ENCODE measurements at places on chromosomes 7 and 10.

GRCh38 chr7:30249316-30249715 is 35.1 kb upstream of the ZNRF2 start:
- no peak for DNase-seq

DNA sequence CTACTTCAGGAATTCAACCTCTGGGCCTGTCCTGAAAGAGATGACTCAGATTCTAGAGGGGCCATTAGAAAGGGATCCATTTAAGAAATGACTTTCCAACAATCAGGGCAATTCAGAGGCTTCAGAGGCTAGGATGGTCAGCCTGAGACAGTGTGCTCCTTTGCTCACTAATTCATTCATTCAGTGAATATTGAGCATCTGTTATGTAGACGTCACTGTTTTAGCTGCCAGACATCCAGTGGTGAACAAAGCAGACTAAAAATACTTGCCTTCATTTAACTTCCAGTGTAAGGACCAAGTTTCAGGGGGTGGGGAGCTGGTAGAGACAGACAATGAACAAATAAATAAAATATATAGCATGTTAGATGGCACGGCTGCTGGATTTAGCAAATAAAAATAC is 1.6 kb downstream of the KIAA1217 start:
- DNase-seq: no peak

DNA sequence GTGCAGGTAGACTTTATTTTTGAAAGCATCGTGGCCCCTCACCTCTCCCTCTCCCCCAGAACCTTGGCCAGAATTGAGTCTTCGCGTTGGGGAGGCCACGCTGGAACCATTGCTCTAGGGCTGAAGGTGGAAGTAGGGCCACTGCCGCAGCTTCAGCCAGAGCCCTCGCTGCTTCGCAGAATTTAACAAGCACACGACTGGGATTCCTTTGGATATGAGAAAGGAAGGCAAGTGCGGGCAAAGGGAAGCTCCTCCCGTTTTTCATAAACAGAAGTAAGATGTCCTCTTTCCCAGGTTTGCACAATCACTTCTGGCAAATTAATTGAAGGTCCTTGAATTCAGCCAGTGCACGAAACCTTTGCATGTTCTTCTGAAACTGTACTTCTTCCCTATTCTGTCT is 168.1 kb downstream of the CCDC3 start:
- DNase-seq: no peak

- no peak for DNase-seq
These were observed 539.2 kb upstream of the POT1 start for GRCh38 chr7:125468855-125469174.

DNA sequence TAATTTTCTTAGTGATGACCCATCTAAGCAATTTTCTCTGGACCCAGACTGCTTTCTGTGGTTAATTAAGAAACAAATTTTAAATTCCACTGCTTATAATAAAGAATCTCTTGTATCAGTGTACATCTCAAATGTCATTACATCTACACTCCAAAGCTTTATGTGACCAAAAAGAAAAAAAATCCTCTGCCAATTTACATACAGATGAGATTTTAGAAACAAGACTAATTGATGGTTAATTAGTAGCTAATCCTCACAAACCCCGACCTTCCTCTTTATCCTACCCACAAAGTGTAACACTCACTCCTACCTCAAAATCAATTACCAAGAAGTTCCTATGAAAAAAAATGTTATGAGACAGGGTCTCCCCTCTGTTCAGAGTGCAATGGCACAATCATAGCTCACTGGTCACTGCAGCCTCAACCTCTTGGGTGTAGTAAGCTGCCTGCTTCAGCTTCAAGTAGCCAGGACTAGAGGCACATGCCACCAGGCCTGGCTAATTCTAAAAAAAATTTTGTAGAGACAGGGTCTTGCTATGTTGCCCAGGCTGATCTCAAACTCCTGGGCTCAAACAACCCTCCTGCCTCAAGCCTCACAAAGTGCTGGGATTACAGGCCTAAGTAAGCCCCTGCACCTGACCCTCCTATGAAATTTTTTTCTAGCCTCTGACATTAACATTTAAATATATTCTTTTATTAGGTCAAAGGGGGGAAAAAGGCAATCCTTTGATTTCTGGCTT is 14.8 kb downstream of the KIF5B start:
- no peak for DNase-seq

DNA sequence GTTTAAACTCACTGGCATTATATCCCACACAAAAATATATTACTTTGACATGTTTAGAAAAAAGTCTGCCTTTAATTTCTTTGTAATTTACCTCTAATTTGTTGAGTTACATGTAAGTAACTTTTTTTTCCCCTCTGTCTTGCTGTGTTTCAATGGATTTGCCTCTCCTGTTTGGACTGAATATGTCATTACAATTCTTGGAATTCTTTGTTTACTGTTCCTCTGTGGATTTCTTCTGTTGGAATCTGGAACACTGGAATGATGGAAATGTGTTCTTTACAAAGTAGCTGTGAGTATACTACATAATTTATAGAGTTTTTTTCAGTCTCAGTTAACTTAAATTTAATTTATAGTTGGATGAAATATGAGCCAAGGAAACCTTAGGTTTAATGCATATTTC is 30.4 kb downstream of the SEPTIN7 start:
- no peak for DNase-seq

DNA sequence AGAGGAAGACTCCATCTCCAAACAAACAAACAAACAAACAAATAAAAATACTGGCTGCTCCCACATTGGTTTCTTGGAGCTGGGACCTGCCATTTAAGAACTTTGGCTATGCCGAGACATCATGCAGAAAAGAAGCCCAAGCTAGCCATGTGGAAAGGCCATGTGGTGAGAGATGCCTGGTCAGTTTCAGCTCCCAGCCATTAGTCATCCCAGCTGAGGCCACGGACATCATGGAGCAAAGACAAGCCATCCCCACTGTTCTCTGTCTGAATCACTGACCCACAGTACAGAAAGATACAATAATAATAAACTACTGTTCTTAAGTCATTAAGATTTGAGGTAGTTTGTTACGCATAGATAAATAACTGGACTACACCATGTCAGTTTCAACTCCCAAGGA is 70.0 kb upstream of the PCBD1 start:
- no peak for DNase-seq

DNA sequence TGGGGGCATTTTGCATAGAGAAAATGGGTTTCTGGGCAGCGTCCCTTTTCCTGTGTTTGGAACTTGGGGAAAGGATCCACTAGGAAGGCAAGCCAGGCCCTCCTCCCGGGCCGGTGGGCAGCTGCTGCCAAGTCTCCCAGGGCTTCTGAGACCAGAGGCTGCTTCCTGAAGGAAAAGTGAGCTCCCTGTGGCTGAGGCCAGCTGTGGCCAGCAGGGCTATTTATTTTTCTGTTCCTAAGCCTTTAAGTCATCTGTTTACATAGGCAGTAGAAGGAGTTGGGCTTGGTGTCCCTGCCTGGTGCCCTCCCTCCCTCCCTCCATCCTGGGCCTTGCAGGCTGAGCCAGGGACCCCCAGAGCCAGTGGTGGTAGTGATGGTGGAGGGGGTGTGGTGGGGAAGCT is 70.5 kb upstream of the COL13A1 start:
- DNase-seq: no peak

DNA sequence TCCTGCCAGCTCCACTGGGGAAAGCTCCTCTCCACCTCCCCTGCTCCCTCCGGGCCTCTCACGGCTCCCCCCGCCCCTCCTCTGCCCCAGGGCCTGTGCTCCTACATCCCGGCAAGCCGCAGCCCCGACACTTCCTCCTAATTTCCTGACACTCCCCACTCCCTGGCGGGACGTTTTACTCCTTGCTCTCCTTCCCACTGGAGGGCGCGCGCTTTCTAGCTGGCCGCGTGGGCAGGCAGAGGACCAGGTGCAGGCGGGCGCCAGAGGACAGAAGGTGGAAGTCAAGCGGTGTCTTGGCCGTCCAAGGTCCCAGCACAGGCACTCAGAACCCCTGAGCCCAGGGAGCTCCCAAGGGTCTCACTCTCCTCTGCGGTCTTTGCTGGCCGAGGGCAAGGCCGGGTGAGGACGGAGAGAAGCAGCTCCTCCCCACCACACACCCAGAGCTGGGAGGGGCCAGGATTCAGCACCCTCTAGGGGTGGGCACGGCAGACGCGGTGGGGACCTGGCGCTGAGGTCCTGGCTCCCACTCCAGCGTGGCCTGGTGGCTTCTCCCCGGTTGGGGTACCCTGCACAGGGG is 19.1 kb downstream of the ADAM8 start:
- no peak for DNase-seq

DNA sequence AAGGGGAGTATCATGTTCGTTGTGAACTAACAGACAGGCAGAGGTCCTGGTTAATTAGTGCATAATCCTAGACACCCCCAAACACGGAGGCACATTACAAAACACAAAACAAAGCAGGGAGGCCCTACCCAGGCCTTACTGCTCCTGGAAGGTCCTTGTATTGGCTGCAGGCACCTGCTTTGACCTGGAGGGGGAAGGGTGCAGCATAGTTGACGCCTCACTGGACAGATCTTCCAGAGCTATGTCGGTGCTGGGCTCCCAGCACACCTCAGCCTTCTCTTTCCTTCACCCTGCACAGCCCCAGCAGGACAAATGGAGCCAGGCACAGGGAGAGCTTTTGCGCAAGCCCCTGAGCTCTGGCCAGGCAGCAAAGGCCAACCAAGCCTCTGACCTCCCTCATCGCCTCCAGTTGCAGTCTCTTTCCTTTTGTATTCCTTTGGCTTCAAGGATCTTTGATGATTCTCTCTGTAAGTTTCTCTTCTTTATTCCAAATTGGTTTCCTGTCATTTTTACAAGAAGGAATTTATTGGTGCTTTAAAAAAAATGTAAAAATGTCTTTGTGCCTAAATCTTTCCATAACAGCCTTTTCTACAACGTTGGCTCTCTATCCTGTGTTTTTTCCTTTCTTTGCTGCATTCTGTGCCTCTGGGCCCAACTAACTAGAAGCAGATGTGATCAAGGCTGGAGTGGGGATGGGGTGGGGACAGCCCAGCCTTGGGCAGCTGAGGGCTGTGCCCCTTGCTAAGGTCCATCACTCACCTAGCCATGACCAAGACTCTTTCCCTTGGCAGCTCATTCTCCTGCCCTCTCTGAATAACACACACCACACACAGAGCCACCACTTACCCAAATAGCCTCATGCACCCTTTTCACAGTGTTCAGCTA is 317.1 kb upstream of the NPVF start:
- DNase-seq: no peak

- no peak for DNase-seq
These were observed 360.3 kb upstream of the C7orf33 start for GRCh38 chr7:148230296-148230695.

DNA sequence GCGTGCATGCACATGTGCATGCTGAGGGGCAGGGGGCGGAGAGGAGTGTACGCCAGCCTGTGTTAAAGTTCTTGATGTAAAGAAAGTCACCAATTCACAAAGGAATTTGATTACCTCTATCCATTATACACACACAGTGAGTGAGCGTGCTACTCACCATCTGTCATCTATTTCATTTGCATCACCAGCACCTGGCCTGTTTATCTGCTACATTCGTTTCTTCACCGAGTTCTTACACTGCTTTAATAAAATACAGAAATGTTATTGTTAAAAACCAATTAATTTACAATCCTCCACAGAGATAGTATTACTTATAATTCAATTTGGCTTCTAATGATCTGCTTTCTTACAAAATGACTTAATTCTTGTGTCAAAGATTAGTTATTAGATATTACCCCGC is 32.6 kb downstream of the NEUROD6 start:
- no peak for DNase-seq

DNA sequence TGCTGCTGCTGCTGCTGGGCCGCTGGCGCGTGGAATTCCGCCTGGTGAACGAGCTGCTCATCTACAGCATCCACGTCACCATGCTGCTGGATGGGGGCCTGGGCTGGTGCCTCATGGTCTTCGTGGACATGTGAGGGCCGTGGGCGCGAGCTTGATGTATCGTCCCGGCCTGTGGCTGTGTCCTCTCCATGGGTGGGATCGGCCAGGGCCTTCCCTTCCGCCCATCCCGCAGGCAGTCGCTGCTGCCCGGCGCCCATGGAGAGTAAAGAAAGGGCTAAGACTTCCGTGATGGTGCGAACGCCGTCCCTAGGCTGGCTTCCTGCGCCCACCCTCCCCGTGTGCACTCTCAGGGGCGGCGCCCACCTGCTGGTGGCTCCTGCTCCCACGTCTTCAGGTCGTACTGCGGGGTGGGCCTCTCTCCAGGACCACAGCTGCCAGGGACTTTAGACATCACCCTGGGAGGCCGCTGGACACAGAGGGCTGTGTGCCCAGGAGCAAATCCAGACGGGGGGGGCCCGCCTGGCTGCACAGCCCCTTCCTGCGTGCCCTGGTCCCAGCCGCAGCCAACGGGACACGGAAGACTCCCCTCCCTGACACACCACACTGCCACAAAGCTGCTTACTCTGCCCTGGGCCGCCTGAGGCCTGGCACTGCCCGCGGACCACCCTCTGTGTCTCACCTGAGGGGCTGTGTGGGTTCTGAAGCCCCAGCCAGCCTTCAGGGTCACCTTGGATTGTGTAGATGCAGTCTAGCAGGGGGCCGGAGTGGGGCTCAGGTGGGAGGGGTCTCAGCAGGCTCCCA is 167.5 kb downstream of the SEPTIN7 start:
- DNase-seq: no peak

DNA sequence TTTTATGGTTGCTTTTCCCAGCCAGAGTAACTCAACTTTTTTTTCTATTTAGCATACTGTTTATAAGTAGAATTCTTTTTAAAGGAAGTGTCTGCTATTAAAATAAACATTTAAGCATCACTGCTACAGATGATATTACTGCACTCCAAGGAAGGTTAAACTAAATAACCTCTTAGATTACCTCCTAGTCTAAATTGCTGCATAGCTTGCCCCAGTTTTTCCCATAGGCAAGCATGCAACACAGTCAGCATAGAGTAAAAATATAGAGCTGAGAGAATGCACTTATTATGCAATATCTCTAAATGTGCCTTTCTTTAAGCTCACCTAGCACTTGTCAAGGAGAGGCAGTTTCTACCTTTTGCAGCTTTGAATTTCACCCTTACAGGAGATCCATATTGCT is 1392.4 kb upstream of the CELF2 start:
- no peak for DNase-seq

DNA sequence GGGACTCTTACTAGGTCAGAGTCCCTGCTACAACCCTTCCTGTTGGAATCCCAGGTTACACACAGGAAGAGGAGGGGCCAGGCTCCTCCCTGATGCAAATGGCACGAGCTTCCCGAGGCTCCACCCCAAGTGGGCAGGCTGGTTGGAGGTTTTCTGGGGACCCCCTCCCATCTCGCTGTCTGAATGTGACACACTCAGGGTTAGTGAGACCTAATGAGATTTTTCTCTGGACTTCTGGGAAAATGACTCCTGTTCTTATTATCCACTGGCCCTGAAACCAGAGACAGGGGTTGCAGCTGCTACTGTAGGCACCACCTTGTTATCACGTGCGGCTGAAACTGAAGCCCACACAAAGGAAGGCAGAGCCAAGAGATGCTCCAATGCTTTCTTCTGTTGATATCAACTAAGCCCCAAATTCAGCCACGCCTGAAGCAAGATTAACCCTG is 103.3 kb downstream of the FAM107B start:
- no peak for DNase-seq

- no peak for DNase-seq
These were observed 2.4 kb upstream of the PKD1L1 start for GRCh38 chr7:47950714-47951113.

GRCh38 chr10:94546901-94547185 is 1.3 kb downstream of the HELLS start:
- no peak for DNase-seq

GRCh38 chr10:3131098-3131497 is 41.5 kb downstream of the PITRM1 start:
- no peak for DNase-seq

- no peak for DNase-seq
These were observed 25.2 kb upstream of the SH2B2 start for GRCh38 chr7:102261451-102261850.
